Stimulated activated CD4-positive, alpha-beta T cell treated with anti-CD3 and anti-CD28 coated beads, Interleukin-15, amount 100 ng/mL, for 1 hour (primary cell): ENCODE measurements at places on chromosomes 2 and 18.

GRCh38 chr2:169464466-169464865, 14.8 kb upstream of the BBS5 start:
- no peak for DNase-seq

GRCh38 chr2:72919414-72920317, 2.3 kb downstream of the EMX1 start:
- DNase-seq = no peak

- no peak for DNase-seq
Observed at GRCh38 chr2:207879536-207879935, 109.8 kb upstream of the FZD5 start.

DNA sequence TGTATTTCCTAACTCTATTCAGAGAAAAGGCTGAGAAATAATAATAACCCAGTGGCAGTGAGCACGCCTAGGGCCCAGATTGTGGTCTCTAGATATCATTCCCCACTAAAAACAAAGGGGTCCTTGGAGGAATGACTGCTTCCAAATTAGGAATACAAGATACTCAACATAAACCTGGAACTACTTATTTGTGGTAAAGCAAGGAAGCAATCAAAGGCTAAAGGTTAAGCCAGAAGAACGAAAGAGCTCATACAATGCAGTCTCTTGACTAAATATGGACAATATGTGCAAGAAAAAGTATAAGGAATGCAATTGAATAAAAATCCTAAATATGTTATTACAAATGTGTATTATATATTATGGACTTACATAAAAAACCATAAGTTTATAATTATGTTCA, 253.5 kb upstream of the NRP2 start:
- DNase-seq = no peak

GRCh38 chr2:217790195-217790594, 212.6 kb downstream of the TNS1 start:
- no peak for DNase-seq

DNA sequence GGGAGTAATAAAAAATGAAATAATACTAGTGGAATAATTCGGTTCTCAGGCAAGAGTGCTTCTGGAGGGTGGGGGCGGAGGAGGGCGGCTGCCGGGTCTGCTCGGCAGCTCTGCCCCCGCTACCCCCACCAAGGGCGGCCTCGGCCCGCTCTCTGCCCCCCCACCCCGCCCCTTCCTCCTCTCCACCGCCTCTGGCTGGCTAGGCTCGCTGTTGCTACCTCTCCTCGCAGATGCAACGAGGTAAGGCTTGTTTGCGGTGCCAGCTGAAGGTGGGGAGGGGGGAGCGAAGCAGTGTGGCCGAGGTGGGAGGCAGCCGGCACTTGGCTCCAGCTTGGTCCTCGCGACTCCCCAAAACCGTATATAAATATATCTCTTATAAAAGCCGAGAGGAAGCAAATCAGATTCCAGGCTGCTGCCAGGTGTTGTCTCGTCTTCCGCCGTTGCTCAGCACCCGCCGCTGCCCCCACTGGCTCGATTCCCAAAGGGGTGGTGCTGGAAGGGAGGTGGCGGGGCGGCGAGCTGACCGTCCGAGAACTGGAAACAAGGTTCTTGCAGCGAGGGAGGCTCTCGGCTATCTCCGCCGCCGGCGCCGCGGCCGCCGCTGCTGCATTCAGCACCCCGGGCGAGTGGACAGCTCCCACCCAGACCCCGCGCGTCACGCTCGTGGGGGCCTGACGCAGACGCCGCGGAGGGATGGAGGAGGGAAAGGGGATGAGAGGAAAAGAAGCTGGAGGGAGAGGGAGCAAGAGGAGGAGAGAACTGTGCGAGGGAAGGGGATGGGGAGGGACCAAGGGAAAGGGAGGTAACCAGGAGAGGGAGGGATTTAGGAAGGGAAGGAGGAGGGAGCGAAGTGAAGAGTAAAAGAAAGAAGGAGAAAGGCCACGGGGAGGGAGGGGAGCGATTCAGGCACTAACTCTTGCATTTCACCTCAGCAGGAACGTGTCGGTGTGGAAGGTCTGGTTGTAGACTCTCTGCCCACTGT, at the start of gene MARCHF4:
Gene MARCHF4, minus strand, starts transcription at position 763 of the 982 bp plus-strand sequence. CDS start 2,223 bp downstream, outside the sequence.
- peak; percentile 62 for DNase-seq

DNA sequence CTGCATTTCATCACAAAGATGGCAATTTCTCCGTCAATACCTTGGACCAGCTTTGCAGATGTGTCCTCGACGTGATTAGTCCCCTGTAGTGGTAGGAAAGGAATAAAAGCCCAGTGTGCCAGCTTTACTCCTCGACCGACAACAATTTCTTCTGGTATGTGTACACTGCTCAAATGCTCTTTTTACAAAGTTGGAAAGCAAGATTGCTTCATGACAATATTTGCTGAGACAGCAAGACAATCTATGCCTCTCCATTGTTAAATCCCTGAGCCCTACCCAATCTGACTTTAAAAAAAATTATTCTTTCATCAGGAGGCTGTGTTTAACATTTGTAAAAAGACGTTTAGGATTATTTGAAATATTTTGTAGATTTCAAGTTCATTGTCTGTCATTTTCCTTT, 27.6 kb upstream of the ZEB2 start:
- no peak for DNase-seq

GRCh38 chr2:119606674-119607073, 62.4 kb downstream of the CFAP221 start:
- no peak for DNase-seq

- DNase-seq = no peak
Observed at GRCh38 chr18:60391571-60392226, 19.1 kb upstream of the MC4R start.

DNA sequence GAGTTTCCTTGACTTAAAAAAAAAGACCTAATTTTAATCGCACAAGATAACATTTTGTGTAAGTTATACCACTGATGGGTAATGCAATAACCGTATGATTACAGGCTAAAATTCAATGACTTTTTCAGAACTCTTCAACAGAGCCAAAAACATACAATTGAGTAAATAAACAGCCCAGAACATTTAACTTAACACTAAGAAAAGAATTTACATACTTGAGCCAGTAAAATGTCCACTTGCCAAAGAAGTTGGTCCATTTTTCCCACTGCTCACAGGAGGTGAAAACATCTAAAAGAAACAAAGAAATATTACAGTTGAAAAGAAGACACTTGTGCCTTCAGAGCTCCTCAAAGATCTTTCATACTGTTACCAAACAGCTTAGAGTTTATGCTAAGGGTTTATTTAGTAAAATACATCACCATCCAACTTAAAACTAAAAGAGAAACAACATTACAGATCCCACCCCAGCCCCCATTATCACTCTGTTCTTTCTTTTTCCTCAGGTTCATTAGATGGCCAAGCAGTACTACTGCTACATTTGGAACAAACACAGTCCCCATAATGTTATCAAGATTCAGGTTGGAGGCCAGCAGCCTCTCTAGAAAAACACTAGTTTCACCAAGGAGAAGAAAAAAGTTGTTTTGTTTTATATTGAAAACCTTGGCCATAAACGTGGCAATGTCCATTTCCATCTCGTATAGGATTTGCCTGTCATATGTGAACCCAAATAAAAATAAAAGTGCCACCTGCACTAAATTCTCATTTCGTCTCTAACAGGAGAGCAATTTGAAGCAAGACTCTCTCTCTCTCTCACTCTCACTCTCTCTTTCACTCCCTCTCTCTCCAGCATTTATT, 2.7 kb downstream of the TCF4 start:
- DNase-seq = no peak

DNA sequence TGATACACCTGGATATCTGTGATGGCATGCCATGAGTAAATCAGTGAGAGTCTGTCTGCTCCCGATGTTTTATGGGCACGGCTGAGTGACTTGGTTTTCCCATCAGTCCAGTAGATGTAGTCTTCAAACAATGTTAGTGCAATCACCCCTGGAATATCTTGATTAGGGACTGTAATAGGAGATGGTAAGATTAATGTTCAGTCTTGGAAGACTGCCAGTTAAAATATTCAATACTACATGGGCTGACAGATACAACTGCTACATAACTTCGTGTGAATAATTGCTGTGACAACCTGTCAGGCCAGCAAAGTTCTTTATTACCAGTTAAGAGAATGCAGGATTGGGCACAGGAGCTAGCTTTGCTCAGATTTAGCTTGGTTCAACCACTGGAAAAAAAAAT, 1673.3 kb downstream of the LRP1B start:
- DNase-seq = no peak
